ENCODE measurements at places on chromosomes 7 and 10.

DNA sequence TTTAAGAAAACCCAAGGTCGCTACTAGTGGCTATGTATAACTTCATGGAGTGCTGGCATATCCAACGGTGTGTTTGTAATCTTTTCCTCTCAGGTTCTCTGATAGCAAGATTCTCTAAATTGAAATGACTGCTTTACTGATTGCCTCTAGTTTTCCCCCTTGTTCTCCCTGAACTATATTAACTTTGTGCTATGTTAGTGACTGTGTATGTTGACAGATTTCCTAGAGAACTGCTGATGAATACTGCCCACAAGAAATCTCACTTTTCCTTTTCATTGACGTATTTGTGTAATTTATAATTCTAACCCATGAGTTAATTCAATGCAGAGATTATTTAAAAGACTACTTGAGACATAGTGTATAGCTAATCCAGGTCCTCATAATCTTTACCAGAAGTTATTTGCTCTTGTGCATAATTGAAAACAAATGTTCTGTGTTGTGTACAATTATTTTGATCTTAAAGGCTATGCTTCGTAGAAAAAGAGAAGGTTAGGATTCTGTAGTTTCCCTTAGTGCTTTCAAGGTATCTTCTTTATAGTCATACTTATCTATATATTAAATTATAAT is 70.6 kb upstream of the GLCCI1 start:
- DNase-seq: no peak

DNA sequence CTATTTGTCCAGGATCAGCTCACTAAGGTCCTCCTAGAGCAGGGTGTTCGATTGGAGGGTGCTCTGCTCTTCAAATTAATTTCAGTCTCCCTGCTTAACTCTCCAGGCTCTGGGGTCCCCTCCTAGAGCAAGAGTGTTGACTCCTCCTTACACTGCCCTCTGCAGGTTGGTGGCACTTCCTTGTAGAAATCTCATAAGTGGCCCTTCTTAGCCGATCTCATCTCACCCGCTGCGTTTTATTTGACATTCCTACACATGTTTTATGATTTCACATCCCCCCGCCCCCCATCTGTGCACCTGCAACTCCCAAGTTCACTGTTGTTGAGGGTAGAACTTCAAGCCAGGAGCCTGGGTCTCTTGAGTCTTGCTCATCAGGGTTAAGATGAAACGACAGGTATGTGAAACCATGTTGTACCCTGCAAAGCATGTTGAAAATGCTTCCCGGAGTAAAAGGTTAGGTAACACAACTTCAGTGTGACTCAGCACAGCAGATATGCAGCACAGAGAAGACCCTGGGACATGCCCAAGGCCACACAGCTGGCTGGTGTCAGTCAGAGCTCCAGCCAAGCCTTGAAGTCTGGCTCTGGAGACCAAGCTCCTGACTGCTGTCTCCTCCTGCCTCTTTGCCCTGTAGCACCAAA is 171.2 kb downstream of the PRKAG2 start:
- DNase-seq: peak; percentile 19

DNA sequence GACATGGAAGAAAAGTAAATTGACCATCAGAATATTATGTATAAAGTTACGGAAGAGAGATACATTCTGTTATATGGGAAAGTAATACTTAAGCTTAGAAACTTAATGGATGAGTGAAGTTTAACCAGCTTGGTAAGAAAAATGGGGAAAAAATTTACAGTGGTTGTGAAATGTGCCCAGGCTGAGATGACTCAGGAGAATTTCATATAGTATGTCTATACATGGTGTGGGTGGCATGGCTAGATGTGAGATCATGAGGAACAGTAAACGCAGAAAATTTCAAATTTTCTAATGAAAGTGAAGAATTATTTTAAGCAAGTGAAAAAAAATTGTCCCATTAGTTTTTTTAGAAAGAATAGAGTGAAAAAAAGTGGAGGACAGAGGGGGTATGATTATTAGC is 552.5 kb upstream of the SORCS1 start:
- no peak for DNase-seq

DNA sequence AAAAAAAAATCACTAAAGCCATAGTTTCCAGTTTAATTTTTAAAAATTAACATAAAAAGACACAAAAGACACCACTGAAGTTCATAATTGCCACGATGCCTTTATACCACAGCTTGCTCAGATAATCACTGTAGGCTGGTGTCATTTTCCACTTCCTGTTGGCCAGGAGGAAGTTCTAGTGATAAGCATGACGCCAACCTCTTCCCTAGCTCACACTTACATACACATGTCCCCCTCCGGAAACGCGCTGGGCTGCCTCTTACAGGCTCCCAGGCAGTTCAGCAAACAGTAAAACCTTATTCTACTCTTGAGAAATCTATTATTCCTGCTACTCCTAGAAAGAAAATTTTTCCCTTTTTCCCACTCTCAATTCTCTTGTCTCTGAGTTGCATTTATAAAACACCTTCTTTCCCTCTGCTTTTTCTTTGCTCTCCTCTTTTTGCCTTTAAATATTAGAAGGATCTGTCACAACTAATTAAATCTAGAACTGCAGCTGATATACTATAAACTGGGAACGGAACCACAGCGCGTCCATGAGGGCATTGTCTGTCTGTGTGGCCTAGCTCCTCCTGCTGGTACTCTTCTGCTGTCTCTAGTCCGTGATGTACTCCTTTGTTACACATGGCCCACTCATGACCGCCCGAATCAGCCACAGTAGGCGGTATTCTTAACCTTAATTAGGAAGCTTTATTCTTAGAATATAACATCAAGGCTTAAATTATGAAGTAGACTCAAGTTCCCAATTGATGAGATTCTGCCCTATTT is 664.9 kb downstream of the CNTNAP2 start:
- no peak for DNase-seq

GRCh38 chr7:135286876-135287275 is 53.2 kb downstream of the STRA8 start:
- DNase-seq: no peak

- no peak for DNase-seq
These were observed 37.8 kb upstream of the UBE2H start for GRCh38 chr7:129990403-129991192.

GRCh38 chr7:121385800-121386179 is 10.3 kb downstream of the FAM3C start:
- peak; percentile 30 for DNase-seq

DNA sequence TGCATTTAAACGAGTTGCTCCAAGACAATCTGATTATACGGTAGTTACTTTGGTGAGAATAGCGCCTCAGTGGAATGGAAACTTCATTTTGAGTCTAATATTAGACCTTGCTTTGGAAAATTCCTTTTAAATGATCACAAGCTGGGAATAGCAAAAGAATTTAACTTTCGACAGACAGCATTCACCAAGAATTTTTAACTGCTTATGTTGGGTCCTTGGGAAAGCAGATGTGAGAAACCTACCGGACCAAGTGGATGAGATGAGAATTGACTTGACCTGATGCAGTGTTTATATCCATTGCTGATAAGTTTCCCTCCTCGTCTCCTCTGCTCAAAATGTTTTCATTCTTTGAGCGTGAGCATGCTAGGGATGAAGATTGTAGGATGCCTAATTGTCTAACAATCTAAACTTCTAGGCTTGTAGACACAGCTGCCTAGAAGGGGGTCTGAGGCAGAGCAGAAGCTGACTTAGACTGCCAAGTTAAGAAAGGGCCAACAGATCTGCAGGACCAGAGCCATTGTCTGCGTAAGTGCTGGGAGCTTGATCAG is 126.9 kb downstream of the CNNM2 start:
- no peak for DNase-seq

GRCh38 chr10:71232089-71232998 is 20.0 kb downstream of the UNC5B start:
- DNase-seq: no peak

GRCh38 chr10:62699148-62699547 is 105.4 kb upstream of the ADO start:
- no peak for DNase-seq

- no peak for DNase-seq
These were observed 171.7 kb downstream of the PLXDC2 start for GRCh38 chr10:19987931-19988330.

DNA sequence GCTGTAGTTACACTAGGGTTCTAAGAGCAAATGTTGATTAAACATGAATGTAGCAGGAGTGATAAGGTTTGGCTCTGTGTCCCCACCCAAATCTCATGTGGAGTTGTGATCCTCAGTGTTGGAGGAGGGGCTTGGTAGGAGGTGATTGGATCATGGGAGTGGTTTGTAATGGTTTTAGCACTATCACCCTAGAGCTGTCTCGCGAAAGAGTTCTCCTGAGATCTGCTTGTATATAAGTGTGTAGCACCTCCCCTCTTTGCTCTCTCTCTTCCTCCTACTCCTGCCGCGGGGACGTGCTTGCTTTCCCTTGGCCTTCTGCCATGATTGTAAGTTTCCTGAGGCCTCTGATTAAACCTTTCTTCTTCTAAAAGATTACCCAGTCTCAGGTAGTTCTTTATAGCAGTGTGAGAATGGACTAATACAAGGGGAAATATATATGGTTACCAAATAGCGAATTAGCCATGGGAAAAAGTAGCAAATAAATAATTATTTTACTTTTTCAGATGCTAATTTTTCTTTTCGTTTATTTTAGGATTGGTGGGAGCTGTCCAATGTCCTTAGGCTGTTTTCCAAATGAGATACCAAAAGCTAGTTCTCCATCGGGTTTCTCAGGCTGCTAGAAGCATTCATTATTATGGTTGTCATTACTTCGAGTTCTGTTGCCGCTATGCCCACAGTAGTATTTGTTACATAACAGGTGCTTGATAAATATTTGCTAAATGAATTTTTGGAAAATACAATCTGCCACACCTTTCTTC is 58.7 kb downstream of the PTEN start:
- DNase-seq: no peak

DNA sequence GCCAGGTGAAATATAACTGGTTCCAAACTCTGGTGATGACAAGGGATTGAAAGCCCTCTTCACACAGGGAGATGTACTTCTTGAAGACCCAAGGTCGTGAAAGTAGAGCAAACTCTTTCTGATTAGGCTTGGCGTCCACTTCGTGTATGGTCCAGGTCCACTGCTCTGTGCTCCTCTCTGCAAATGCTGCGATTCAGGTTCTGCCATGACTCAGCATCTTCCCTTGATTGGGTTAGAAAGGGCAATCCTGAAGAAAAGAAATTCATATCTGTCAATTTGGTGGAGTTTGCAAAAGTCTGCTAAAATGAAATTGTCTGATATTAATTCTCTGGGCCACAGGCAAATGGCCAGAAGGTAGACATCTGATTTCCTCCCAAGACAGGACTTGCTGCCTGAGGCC is 431.4 kb downstream of the ACTR3B start:
- no peak for DNase-seq

- DNase-seq: peak; percentile 78
These were observed 172.6 kb downstream of the FAM107B start for GRCh38 chr10:14601872-14602725.

Measured in CD4-positive, alpha-beta T cell treated with Interleukin-10 for 1 hour (primary cell).